Stimulated activated CD4-positive, alpha-beta T cell treated with anti-CD3 and anti-CD28 coated beads, Interleukin-12 subunit alpha, Interleukin-12 subunit beta, amount 100 ng/mL, for 24 hours (primary cell): ENCODE measurements at places on chromosomes 11 and 22.

DNA sequence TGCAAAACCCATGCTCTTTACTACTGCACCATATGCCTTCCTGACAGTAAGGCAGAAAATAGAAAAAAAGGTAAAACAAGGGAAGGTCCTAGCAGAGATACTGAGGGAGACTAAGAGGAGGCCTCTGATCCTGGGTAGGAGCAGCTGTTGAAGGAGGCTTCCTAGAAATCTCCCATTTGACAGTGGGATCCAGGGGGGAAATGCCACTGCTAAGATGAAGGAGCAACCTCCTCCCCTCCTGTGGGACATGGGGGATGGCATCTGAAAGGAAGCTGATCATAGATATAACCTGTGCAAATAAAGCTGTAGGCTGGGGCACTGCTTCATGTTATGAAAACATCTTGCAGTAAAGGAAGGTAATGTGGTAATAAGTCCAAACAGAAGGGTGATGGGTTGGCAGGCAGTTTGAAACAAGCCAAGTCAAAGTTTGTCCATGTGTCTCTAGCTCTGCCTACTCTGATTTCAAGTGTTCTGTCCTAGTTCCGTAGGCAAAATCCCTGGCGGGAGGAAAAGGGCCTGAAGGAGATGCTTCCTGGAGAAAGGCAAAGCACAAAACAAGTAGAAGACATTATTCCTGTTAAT, 86.7 kb upstream of the EED start:
- no peak for DNase-seq

- DNase-seq: no peak
Observed at GRCh38 chr22:26477341-26477731, 6.2 kb downstream of the HPS4 start.

DNA sequence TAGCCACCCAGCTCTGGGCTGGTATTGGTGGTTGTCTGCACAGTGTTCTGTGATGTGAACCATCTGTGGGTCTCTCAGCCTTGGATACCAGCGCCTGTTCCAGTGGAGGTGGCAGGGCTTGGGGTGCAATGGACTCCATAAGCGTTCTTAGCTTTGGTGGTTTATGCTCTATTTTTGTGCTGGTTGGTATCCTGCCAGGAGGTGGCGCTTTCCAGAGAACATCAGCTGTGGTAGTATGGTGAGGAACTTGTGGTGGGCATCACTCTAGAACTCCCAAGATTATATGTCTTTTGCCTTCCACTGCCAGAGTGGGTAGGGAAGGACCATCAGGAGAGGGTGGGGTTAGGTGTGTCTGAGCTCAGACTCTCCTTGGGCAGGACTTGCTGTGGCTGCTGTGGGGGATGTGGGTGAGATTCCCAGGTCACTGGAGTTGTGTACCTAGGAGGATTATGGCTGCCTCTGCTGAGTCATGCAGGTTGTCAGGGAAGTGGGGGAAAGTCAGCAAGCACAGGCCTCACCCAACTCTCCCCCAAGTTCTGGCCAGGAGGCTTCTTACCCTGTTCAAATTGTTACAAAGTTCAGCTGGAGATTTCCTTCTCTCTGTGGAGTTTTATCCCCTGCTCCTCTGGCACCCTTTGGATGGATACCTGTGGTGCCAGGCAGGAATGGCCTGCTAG, 47.2 kb downstream of the MRGPRX2 start:
- no peak for DNase-seq

DNA sequence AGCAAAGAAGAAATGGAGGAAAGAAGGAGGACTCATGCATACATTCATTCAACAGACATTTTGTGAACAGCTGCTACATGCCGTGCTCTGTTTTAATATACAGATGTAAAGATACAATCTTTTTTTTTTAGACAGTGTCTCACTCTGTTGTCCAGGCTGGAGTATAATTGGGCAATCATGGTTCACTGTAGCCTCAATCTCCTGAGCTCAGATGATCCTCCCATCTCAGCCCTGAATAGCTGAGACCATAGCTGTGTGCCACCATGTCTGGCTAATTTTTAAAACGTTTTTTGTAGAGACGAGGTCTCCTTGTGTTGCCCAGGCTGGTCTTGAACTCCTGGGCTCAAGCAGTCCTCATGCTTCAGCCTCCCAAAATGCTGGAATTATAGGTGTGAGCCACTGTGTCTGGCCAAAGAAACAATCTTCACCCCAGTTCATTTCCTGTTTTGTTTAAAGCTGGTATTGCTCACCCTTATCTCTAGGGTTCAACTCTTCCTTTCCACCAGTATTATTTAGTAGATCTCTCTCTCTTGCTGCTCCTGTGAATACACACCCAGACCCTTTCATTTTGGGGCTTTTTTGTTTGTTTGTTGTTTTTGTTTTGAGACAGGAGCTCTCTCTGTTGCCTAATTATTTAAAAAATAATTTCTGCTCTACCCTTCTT, 69.8 kb downstream of the RNF169 start:
- no peak for DNase-seq

GRCh38 chr11:104095791-104096190, 59.4 kb downstream of the DDI1 start:
- DNase-seq: no peak

- no peak for DNase-seq
Observed at GRCh38 chr22:34236527-34236926, 316.3 kb upstream of the LARGE1 start.
